ENCODE measurements at places on chromosomes 5 and 9.

DNA sequence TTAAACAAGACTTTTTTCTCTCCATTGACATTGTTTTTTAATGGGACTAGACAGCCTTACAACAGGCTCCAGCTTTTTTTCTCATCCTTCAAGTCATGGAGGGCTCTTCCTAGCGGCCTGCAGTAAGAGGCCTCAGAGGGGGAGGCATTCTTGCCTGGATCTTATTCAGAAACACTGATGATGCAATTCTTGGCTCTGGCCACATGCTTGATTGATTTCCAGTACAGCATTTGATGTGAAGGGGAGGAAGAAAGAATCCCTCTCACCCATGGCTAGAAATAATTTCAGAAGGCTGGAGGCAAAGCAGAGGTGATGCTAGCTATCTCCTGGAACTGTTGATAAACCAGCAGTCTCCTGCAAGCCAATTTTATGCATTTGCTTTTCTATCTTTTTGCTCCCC, 324.8 kb downstream of the PRELID2 start:
- no peaks in the 10 kb centered on the region for H3K27me3 ChIP-seq
- H3K36me3 ChIP-seq: no peaks in the 10 kb centered on the region
- no peaks in the 10 kb centered on the region for H3K4me1 ChIP-seq

GRCh38 chr5:93892481-93892880, 151.1 kb upstream of the POU5F2 start:
- DNase-seq: no peak
- no peaks in the 10 kb centered on the region for H3K27me3 ChIP-seq
- no peak overlapping the region for H3K4me3 ChIP-seq
- H3K36me3 ChIP-seq: no peaks in the 10 kb centered on the region
- no peak overlapping the region for H3K27ac ChIP-seq
- no peaks in the 10 kb centered on the region for H3K4me1 ChIP-seq

- H3K4me3 ChIP-seq: no peak overlapping the region
- H3K27me3 ChIP-seq: no peaks in the 10 kb centered on the region
- no peaks in the 10 kb centered on the region for H3K4me1 ChIP-seq
Observed at GRCh38 chr5:53926026-53926425, 365.6 kb downstream of the NDUFS4 start.

GRCh38 chr5:135560858-135561257, 17.9 kb downstream of the CXCL14 start:
- no peaks in the 10 kb centered on the region for H3K36me3 ChIP-seq
- peaks cover 3% of the 10 kb centered on the region for H3K4me1 ChIP-seq
- peaks cover 26% of the 10 kb centered on the region for H3K27me3 ChIP-seq
- DNase-seq: peak; percentile 52

GRCh38 chr9:7606591-7606990, 193.0 kb downstream of the DMAC1 start:
- H3K4me1 ChIP-seq: no peaks in the 10 kb centered on the region
- no peaks in the 10 kb centered on the region for H3K36me3 ChIP-seq
- H3K27me3 ChIP-seq: no peaks in the 10 kb centered on the region

DNA sequence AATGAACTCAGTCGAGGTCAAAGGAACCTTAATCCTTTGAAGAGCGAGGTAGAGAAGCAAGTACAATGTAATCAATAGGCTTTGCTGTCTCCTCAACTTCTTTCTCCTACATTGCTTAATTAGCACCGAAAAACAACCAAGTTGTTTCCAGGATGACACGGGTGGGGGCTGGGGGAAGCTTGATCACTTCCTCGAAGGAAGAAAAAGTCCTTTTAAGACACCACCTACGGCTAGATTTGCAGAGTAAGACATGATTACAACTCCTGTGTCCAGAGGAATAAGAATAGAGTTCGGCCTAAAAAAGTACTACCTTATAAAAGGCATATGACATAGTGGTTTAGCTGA, 811 bp upstream of the ARRDC3 start:
- peak; percentile 50 for DNase-seq
- no peaks in the 10 kb centered on the region for H3K4me1 ChIP-seq
- H3K27ac ChIP-seq: peak overlapping the region; percentile 100
- peak overlapping the region; percentile 89 for H3K4me3 ChIP-seq
- H3K27me3 ChIP-seq: no peaks in the 10 kb centered on the region
